ENCODE measurements at places on chromosomes 1 and 21.

- H3K36me3 ChIP-seq, result no peaks in the 10 kb centered on the region
- H3K4me3 ChIP-seq, result no peak overlapping the region
- no peak overlapping the region for H3K27ac ChIP-seq
Measured at GRCh38 chr1:71785450-71785849, 496.9 kb downstream of the NEGR1 start.

DNA sequence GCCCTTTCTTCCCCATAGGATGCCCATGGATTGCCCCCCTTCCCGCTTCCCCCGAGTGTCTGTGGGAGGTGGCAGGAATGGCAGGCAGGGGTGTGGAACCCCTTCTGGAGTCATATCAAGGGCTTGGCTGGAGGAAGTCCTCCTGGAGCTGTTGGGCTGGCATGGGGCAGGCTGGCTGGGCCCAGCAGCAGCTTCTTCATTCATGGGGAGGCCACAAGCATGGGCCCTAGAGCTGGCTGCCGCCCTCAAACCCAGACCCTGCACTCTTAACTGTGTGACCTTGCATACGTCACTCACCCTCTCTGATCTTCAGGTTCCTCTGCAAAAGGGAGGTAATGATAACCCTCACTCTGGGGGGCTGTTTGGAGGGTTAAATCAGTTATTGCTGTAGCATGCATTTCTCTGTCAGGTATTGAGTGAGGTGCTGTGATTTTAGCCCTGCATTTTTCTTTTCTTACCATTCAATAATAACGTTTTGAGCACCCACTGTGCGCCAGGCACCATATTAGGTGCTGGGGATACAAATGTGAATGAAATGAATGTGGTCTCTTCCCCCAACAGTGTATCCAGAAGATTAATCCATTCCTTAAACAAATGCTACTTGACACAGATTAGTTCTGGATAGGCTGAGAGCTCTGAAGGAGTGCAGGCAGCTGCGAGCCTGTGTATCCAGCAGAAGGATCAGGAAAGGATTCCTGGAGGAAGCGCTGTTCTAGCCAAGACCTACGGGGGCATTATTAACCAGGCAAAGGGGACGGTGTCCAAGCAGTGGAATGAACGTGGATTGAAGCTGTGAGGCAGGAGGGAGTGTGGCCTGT is 9.3 kb downstream of the PCSK9 start:
- H3K36me3 ChIP-seq, result no peaks in the 10 kb centered on the region
- no peaks in the 10 kb centered on the region for H3K4me1 ChIP-seq
- no peak overlapping the region for H3K4me3 ChIP-seq
- no peaks in the 10 kb centered on the region for H3K27me3 ChIP-seq
- H3K27ac ChIP-seq, result no peak overlapping the region

DNA sequence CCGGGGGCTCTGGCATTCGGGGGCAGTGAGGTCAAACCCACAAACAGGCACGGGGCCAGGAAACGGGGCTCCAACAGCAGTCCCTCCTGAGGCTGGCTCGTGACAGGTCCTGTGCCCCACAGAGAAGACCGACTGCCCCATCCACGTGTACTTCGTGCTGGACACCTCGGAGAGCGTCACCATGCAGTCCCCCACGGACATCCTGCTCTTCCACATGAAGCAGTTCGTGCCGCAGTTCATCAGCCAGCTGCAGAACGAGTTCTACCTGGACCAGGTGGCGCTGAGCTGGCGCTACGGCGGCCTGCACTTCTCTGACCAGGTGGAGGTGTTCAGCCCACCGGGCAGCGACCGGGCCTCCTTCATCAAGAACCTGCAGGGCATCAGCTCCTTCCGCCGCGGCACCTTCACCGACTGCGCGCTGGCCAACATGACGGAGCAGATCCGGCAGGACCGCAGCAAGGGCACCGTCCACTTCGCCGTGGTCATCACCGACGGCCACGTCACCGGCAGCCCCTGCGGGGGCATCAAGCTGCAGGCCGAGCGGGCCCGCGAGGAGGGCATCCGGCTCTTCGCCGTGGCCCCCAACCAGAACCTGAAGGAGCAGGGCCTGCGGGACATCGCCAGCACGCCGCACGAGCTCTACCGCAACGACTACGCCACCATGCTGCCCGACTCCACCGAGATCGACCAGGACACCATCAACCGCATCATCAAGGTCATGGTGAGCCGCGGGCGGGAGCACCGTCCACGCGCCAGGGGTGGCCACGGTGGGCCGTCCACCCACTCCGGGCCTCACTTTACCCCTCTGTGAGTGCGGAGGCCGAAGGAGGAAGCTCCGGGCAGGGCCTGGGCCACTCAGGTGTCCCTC is 14.2 kb downstream of the COL6A2 start:
- no peaks in the 10 kb centered on the region for H3K27me3 ChIP-seq
- H3K4me1 ChIP-seq, result no peaks in the 10 kb centered on the region
- H3K27ac ChIP-seq, result no peak overlapping the region
- H3K36me3 ChIP-seq, result peaks cover 20% of the 10 kb centered on the region

DNA sequence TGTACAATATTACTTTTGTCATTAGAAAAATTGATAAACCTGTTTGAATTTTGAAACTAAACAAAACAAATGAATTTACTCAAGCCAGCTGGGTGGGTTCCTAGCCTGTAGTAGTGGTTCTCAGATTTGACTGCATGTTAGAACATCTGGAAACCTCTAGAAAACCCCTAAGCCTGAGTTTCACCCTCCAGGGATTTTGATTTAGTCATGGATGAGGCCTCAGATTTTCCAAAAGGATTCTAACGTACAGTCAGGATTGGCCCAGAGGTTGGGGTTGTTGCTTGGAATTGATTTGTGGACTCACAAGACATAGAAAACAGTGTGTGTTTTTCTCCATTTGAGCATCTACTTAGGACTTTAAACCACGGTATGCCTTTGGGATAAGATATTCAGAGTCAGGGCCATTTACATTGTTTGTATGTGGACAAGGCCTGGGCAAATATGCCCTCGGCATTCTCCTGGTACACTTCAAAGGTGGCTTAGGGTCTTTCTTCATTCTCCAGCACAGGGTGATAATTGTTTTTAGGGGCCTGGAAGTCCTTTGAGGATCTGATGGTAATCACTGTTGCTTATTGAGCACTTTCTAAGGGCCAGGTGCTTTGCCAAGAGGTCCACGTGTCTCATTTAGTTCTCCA is 42.6 kb downstream of the ATP5PO start:
- H3K4me1 ChIP-seq, result no peaks in the 10 kb centered on the region
- peaks cover 36% of the 10 kb centered on the region for H3K27me3 ChIP-seq
- no peak overlapping the region for H3K27ac ChIP-seq
- H3K4me3 ChIP-seq, result no peak overlapping the region
- no peaks in the 10 kb centered on the region for H3K36me3 ChIP-seq
- DNase-seq, result no peak

GRCh38 chr1:203342192-203342940 is 8.6 kb downstream of the FMOD start:
- peaks cover 2% of the 10 kb centered on the region for H3K36me3 ChIP-seq
- no peak overlapping the region for H3K4me3 ChIP-seq
- no peak overlapping the region for H3K27ac ChIP-seq
- H3K27me3 ChIP-seq, result peaks cover 62% of the 10 kb centered on the region
- peaks cover 19% of the 10 kb centered on the region for H3K4me1 ChIP-seq

DNA sequence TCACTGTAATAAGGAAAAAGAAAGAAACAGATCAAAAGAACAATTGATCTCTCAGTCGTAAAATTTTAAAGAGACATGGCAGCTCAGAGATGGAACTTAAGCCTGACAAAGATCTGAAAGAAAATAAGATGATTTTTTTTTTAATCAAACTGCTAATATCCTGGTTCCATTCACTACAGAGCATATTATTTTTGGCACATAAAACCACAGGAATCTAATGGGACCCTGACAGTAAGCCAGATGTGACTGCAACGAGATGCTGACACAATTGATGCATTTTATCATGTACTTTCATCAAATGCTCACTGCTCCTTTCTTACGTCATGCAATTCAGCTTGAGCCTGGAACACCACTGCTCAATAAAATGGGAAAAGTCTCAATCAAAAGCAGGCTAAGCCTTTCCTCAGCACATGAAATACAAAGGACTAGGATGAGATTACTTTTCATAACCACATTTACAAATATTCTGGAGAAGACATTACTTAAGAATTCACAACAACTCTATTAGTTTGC is 16.6 kb downstream of the GPATCH2 start:
- DNase-seq, result no peak
- no peak overlapping the region for H3K27ac ChIP-seq
- H3K36me3 ChIP-seq, result peaks cover 20% of the 10 kb centered on the region
- no peaks in the 10 kb centered on the region for H3K27me3 ChIP-seq
- peaks cover 13% of the 10 kb centered on the region for H3K4me1 ChIP-seq
- H3K4me3 ChIP-seq, result no peak overlapping the region

DNA sequence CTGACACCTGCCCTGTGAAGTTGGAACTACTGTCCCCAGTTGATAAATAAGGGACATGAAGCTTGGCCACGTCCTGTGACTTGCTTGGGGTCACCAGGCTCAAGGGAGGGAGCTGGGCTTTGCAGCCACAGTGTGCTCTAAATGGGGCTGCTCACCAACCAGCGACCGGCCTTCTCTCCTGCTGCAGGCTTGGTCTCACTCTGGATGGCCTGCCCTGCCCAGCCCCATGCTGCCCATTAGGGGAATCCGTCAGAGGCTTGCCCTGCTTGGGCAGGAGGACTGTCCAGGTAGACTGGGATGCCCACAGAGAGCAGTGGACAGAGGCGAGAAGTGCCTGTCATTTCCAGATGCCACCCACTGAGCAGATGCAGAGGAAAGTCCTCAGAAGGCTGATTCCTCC is 1.2 kb upstream of the CENPS start:
- no peak for DNase-seq
- peaks cover 10% of the 10 kb centered on the region for H3K36me3 ChIP-seq
- H3K4me3 ChIP-seq, result peak overlapping the region; percentile 89
- no peaks in the 10 kb centered on the region for H3K27me3 ChIP-seq
- H3K4me1 ChIP-seq, result peaks cover 8% of the 10 kb centered on the region

GRCh38 chr21:36817732-36818450 is 119.0 kb downstream of the SIM2 start:
- H3K27me3 ChIP-seq, result no peaks in the 10 kb centered on the region
- H3K4me1 ChIP-seq, result no peaks in the 10 kb centered on the region
- H3K36me3 ChIP-seq, result peaks cover 8% of the 10 kb centered on the region
- no peak for DNase-seq

- no peaks in the 10 kb centered on the region for H3K36me3 ChIP-seq
- DNase-seq, result no peak
- H3K4me3 ChIP-seq, result no peak overlapping the region
- no peaks in the 10 kb centered on the region for H3K4me1 ChIP-seq
- H3K27me3 ChIP-seq, result no peaks in the 10 kb centered on the region
Measured at GRCh38 chr1:8003438-8004112, 22.5 kb downstream of the ERRFI1 start.

DNA sequence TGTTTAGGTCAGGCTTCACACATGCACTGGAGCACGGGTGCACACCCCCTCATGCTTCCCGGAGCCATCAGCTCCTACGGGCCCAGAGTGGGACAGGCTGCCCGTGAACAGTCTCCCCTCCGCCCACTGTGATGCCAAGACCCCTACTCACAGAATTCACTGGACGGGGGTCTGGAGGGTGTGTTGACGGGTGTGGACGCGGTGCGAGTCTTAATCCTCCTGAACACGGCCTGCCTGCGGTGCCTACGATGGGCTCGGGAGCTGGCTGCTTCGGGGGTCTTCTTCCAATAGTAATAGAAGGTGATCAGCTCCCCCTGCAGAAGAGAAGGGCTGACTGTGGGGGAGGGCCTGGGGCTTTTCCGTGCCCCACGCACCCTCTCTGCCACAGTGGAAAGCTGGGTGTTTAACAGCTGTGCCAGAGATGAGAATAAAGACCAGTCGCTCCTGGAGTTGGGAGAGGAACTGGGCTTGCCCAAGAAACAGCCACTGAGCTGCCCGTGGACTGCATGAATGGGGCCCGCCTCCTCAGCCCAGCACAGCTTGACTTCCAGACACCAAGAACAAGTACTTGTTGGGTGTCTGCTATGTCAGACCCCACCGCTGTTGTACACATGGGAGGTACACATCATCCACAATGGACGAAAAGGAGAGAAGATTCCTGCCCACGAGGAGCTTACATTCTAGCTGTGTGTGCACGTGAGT is 47.9 kb downstream of the SLC45A1 start:
- H3K27ac ChIP-seq, result no peak overlapping the region
- H3K27me3 ChIP-seq, result no peaks in the 10 kb centered on the region
- no peak overlapping the region for H3K4me3 ChIP-seq
- peaks cover 22% of the 10 kb centered on the region for H3K36me3 ChIP-seq

DNA sequence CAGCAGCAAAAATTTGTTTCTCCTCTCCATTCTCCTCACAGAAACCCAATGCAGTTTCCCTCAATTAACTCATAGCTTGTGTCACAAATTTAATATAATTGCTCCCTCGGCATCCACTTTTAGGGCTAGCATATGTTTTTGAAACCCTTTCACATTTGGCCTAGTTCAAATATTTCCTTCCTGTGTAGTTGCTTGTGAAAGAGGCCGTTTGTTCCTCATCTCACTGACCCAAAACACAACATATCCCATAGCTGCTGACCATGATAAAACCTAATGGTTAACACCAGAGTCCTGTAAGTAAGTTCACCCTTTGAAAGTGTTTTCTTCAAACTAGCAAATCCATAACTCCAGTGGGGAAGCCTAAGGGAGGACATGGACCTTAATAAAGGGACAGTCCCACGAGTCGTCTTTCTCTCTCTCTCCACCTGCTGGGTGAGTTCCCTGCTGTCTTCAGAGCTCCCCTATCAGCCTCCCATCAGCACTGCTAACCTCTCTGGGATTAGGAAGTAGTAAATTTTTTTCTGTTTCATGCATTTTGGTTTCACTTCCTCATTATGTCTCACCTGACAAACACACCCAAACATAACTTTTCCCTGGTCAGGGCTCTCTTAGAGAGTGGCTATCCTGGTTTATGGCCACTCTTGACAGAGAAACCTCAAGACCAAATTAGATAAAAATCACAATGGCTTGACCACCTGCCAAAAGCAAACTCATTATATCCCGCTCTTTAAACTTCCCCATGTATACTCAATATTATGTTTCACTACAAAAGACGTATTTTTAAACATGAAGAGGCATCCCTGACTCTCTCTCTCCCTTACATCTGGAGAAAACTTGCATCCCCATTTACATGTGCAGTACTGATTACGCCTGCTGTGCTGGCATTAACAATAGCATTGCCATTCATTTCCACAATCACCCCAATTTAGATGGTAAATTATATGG is 177.7 kb upstream of the HP1BP3 start:
- peaks cover 7% of the 10 kb centered on the region for H3K4me1 ChIP-seq
- no peak overlapping the region for H3K4me3 ChIP-seq
- no peak for DNase-seq
- H3K27me3 ChIP-seq, result no peaks in the 10 kb centered on the region

DNA sequence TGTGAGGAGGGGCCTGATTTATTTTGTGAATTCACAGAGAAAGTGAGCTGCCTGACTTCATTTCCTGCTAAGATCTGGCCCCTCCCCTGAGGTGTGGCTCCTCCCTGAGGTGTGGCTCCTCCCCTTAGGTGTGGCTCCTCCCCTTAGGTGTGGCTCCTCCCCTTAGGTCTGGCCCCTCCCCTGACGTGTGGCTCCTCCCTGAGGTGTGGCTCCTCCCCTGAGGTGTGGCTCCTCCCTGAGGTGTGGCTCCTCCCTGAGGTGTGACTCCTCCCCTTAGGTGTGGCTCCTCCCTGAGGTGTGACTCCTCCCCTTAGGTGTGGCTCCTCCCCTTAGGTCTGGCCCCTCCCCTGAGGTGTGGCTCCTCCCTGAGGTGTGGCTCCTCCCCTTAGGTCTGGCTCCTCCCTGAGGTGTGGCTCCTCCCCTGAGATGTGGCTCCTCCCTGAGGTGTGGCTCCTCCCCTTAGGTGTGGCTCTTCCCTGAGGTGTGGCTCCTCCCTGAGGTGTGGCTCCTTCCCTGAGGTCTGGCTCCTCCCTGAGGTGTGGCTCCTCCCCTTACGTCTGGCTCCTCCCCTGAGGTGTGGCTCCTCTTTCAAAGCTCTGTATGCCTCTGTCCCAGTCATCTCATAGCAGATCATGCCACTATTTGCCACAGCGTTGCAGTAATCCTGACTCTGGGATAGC is 26.9 kb upstream of the LRRC3 start:
- no peaks in the 10 kb centered on the region for H3K27me3 ChIP-seq
- H3K4me3 ChIP-seq, result no peak overlapping the region
- no peaks in the 10 kb centered on the region for H3K4me1 ChIP-seq
- no peak overlapping the region for H3K27ac ChIP-seq
